Activated T-helper 1 cell treated with anti-CD3 and anti-CD28 coated beads, Interleukin-12 subunit alpha, Interleukin-12 subunit beta, Interleukin-2, Interleukin-4 antibody, amounts not matched to agents 30 ng/mL and 10 ng/mL and 1 ng/mL, durations not matched to agents 14 hours and 24 hours and 36 hours (primary cell): ENCODE measurements at places on chromosomes 16 and 17.

DNA sequence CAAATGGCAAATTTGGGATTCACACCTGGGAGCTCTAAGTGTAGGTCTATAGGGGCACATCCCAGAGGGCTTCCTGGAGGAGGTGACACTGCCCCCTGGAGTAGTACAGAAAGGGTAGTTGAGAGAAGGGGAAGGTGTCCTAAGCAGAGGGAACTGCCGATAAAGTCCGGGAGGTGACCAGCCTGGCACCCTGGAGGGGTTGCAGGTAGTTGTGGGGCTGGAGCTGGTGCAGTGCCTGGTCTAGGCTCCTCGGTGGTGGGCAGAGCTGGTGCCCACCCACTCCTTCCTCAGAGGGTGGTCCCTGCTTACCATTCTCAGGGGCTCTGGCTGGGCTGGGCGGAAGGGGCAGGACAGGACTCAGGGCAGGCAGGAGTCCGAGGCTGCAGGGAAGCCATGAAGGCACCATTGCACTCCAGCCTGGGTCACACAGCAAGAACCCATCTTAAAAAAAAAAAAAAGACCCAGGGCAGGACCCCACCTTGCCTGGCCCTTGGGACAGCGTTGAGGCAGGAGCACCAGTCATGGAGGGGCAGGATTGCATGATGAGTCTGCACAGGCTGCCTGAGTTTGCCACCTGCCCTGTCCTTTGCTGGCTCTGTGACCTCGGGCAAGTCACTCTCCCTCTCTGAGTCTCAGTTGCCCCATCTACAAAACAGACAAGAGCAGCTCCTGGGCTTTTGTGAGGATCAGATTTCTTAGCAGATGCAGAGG, 43.8 kb downstream of the LAT start:
- DNase-seq = no peak

- DNase-seq = no peak
Measured at GRCh38 chr16:69626256-69626655, 60.5 kb downstream of the NFAT5 start.

DNA sequence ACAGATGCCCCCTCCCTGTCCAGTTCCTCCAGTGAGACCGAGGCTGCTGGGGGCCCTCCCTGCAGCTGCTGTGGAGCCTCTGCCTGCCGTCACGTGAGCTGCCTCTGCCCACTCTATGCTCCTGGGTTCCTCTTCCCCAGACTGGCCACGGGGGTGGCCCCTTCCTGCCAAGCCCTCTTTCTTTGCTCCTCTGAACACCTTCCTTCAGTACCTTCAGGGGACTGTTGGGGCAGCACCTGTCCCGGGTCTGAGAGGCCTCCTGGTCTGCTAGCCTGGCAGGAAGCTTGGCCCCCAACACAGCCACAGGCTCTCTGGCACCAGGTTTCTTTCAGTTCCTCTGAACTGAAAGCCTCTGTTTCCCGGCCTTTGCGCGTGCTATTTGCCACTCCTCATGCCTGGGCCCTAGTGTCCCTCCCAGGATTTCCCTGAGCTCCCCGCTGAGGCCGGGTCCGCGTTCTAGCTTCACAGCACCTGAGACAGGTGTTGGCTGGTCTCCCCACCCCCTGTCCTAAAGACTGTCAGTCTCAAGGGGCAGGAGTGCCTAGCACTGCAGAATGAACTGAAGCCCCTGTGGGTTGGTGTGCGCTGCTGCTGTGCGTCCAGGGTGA, 6.6 kb upstream of the ATP6V0C start:
- no peak for DNase-seq

DNA sequence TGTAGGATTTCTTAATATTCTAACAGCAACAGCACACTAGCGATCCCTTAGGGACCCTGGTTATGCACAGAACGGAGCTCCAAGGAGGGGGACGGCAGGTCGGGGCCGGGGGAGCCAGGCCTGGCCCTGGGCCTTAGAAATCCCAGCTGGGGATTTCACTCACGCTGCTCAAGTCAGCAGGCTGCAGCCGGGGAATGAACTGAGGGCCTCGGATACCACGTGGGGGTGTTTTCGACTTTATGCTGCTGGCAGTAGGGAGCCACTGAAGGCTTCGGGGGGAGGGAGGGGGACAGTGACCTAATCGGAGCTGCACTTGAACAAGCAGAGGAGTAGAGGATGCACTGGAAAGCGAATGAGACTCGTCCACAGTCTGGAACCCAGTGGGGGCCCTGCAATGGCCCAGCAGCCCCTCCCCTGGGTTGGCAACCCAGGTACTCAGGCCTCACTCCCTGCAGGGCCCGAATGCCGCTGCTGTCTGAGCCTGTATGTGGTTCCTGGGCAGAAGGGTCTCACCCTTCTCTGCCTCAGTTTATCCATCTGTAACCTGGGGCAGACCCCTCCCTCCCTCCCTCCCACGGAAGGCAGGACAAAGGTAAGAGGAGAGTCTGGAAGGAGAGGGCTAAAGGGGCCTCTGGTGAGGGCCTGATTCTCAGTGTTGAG, 53.7 kb downstream of the RPH3AL start:
- no peak for DNase-seq

- no peak for DNase-seq
Measured at GRCh38 chr16:82016964-82017363, 5.7 kb upstream of the SDR42E1 start.
